Eye (tissue), 1 donor: ENCODE measurements at places on chromosomes 6 and 20.

- peak; percentile 81 for DNase-seq
Measured at GRCh38 chr20:47741669-47742608, 43.3 kb downstream of the SULF2 start.

- DNase-seq: no peak
Measured at GRCh38 chr6:130583268-130583667, 217.5 kb downstream of the TMEM200A start.

DNA sequence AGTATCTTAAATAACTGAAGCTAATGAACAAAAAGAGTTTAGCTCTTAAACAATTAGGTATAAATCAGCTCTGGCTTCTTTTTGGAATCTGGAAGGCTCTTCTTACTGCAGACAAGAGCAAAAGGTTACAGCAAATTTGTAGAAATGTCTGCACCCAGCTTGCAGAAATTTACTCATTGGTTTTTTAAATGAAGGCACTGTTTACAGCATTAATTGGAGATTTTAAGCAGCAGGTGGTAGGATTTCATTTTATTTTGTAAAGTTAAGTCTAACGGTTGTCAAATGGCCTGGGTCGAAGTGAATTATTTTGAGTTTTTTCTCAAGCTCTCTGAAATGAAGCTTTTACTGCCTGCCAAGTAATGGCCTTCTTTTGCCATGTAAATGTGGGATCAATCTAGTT, 102.1 kb downstream of the NRSN1 start:
- no peak for DNase-seq

GRCh38 chr20:61986762-61987321, 78.8 kb downstream of the TAF4 start:
- DNase-seq: no peak

DNA sequence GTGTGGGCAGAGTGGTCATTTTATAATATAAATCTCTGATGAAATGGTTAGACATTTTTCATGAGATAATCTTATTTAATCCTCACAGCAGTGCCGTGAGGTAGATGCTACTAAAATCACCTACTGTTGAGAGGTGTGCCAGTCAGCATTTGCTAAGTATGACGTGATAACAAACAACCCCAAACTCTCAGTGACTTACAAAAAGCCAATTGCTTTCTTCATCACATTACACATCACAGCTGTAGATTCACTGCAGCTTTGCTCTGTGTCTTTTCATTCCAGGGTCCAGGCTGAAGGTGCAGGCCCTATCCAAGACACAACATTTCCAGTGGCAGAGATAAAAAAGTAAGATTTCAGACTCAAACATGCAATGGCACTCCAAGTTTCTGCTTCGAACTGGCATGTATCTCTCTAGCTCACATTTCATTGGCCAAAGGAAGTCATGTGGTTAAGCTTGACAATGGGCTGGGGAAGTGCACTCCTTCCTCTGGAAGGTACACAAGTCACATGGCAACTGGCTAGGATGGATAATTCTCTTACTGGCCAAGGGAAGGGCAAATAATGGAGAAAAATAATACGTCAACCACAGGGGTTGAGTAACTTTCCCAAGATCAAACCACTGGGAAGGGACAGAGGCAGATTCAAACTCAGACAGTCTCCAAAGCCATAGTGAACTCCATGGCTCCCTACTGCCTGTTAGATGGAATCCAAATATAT, 69.5 kb upstream of the EPB41L1 start:
- no peak for DNase-seq

GRCh38 chr20:64036346-64037198, 590 bp downstream of the C20orf204 start:
- no peak for DNase-seq

DNA sequence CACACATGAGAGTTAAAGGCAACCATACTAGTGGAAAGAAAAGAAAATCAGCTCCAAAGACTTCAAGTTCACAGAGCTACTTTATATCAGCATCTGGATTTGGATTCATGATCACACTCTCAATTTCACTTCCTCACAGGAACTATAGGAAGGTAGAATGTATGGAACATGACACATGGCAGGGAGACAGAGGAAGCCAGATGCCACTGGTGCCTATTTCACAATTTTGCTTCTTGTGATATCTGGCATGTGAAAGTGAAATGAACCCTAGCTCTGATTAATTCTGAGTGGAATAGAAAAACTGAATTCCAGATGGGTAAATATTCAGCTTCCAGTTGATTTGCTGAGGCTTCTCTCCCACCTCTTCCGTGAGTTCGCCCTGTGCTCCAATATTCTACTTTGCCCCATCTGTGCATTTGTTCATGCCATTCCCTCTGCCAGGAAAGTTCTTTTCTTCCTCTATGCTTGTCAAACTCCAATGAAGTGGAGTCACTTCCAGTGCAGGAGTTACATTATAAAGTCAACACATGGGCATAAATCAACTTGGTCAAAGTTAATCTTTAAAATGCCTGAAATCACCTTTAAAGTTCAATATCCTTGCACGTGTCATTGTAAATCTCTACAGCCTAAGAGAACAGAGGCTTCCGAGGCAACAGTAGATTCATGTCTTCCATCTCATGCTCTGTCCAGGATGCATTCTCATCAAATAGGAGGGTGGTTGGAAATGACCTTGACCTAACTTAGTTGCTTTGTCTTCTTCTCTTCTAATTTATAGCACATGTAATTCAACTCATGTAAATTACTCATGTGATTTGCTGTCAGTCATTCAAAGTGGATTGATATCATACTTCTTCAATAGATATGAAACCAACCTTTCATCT, 275.3 kb downstream of the HIVEP2 start:
- DNase-seq: no peak

- DNase-seq: no peak
Measured at GRCh38 chr6:53984581-53984980, 126.7 kb upstream of the MLIP start.

GRCh38 chr6:30610065-30610464, 7.0 kb downstream of the PPP1R10 start:
- DNase-seq: no peak

- DNase-seq: no peak
Measured at GRCh38 chr20:24960302-24960801, 11.3 kb downstream of the CST7 start.

DNA sequence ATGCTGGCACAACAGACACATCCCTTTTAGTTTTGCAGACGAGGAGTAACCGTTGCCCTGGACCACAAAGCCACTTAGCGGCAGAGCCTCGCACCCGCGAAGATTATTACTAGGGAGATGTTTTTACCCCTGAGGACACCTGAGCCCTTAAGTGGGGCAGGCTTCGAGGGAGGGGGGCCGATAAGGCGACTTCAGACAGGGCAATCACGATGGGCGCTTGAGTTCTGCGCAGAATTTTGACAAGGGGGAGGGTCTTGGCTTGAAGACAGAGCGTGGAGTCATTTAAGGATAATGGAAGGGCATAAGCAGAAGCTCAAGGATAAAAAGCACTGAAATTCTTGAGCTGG, 650 bp upstream of the TTK start:
- peak; percentile 87 for DNase-seq

GRCh38 chr6:39495640-39496039, 173.1 kb upstream of the KCNK16 start:
- DNase-seq: no peak

DNA sequence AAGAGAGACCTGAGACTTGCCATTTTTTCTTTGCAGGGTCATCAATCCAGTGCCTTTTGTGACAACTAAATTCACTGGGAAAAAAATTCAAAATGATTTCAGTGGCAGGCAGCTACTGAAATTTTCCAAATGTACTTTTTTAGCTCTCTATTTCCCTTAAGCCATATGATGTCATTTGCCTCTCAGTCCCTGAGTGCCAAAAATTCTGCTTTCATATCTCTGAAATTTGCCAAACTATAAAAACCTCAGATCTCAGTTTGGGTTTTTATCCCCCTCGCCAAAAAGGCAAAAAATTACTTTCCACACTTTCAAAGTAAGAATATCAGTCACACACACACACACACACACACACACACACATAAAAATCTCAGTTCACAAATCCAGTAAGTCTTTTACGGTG, 651.3 kb upstream of the ARID1B start:
- no peak for DNase-seq

DNA sequence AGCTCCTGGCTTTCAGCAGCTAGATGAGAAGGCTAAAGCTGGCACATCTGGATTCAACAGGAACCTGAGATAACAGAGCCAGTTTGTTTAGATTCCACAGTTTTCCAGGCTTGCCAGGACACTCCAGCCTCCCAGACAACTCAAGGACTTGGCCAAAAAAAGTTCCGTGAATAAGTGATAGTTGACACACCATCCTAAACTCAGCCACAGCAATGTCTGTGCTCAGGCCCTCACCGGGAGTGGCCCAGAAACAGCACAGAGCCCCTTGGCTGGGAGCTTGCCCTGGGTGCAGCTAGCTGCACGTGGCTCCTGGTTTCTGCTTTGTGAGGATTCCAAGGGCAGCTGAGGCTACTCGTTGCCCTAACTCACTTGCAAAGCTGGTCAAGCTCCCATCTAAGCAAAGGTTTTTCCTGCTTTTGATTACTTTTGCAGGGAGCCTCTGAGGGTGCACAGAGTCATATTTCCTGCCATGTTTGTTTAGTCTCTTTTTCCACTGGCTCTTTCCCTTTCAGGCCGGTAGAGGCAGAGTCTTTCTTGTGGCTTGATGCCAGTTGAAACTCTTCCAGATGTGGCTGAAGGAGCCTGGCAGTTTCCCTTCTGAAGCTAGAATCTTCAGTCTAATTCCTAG, 118.3 kb upstream of the ECI2 start:
- DNase-seq: peak; percentile 71

- no peak for DNase-seq
Measured at GRCh38 chr6:140174524-140174923, 800.1 kb upstream of the CITED2 start.

DNA sequence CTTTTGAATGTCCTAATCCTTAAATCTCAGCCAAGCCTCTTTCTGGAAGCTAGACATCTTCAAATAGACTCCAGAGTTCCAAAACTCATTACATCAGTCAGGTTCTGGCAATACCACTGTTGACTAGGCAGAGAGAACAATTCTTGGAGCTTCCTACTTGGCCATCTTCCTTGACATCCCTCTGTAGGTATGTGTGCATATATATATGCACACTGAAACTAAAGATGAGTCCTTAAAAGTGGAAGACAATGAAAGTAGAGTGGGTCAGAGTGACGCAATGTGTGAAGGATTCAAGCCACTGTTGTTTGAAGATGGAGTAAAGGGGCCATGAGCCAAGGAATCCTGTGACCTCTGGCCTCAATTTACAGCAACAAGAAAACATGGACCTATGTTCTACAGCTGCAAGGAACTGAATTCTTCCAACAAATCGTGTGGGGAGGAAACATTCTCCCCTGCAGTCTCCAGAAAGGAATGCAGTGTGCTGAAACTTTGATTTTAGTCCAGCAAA, 18.7 kb upstream of the DUSP22 start:
- no peak for DNase-seq

- DNase-seq: no peak
Measured at GRCh38 chr6:133966654-133967329, 13.8 kb downstream of the TBPL1 start.

DNA sequence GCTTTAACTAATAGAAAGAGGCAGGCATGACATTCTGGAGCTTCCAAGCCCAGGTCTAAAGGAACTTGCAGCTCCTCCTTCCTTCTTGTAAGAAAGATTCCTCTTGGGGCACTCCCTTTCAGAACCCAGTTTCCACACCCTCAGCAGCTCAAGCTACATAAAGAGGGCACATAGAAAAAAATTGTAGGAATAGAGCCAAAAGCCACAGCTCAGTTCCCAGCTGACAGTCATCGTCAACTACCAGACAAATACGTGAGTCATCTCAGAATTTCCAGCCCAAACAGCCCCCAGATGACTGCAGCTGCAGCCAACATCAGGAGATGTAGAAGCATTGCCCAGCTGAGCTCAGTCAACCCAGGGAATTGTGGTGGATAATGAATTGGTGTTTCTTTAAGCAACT, 349.8 kb upstream of the ARID1B start:
- peak; percentile 4 for DNase-seq

GRCh38 chr6:108736832-108737231, 111.4 kb upstream of the ARMC2 start:
- no peak for DNase-seq

- DNase-seq: no peak
Measured at GRCh38 chr6:62265906-62266525, 20.0 kb downstream of the KHDRBS2 start.

DNA sequence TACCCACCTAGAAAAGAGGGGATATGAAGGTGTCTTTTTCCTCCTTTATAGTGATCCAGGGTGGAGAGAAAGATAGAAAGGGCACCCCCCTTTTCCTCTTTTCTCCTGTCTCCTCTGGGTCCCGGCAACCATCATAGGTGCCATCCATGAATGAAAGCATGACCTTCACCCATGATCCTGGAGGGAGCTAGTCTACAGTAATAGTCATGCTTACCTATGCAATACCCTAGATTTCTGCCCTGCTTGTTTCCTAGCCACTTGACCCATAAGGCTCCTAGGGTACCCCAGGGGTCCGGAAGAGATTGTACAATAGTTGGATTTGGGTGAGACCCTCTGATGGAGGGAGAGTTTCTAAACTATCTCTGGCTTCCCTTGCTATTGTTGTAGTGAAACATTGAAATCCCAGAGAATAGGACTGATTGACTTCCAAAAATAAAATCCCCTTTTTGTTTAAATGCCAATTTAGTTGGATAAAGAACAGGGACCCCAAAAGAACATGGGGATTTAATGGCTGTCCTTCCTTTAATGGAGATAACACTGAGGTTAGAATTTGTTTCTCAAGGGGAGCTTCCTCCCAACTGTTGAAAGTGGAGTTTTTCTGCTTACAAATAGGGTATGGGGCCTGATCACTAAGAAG, 366.8 kb upstream of the KHDRBS2 start:
- DNase-seq: no peak

DNA sequence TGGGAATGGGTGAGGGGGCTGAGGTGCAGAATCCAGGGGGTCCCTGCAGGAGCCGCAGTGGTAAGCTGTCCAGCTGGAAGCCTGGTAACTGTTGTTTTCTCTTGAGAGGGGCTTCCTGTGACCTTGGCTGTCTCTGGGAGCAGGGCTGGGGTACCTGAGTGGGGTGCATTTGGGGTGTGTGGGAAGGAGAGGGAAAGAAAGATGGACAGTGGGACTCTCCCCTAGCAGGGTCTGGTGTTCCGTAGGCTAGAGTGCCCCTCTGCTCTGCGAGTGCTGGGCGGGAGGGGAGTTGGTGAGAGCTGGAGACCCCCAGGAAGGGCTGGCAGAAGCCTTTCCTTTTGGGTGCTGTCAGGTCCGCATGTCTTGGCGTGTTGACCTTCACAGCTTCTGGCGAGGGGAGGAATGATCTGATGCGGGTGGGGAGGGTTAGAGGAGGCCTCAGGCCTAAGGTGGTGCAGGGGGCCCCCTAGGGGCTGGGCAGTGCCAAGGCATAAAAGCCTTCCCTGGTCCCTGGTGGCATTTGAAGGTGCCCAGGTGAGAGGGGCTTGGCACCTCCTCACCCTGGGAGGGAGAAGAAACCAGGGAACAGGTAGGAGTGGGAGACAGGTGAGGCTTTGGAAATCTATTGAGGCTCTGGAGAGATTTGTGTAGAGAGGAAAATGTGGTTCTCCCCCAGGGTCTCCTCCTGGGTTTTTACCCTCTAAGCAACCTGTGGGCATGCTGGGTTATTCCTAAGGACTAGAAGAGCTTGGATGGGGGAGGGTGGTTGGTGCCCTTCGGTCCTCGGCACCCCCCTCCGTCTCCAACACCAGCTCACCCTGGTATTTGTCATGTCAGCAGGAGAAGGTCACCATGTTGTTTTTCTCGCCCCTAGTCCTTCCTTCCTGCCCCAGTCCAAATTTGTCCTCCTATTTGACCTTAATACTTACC, 3.3 kb downstream of the VEGFA start:
- no peak for DNase-seq

- DNase-seq: no peak
Measured at GRCh38 chr6:17707371-17707651, 586 bp upstream of the NUP153 start.
